ENCODE measurements at places on chromosomes 2 and 18. TPM values are rescaled to one million over a fixed set of nuclear protein-coding genes. Genes with fewer than 3 reads are reported as not detected.

DNA sequence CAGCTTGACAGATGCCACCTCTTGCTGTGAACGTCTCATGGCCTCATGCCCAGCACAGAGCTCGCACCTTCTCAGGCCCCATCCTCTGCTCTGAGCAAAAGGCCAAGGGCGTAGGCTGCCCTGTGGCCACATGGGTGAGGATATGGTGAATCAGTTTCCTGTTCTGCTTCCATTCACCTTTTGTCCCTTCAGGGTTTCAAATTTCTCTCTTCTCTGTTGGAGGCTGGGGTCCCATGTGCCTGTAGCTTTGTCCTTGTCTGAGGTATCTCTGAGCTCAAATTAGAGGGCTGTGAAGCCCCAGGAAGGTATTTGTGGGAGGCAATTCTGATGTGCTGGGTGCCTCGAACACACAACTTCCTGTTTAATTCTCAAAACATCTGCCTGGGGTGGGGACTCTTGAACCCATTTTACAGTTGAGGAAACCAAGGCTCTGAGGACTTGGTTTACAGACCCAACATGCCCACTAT, 29.0 kb downstream of the ZAP70 start:
- DNase-seq = peak; percentile 76

DNA sequence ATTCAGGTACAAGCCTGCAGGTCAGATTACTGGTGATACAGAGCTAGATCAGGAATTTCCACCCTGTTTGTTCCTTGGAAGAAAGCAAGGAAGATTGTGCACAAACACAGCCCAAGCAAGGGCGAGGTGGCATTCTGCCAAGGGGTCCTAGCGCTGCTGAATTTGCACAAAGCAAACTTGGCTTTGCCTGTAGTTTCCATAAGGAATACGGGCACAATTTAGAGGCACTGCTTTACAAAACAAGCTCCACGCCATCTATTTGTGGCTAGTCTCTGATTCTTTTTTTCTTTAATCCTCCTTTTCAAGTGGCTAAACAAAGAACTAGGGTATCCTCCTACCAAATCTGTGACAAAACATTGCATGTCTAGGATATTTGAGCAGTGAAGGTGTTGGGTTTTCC, 195.5 kb upstream of the ACVR2A start:
- DNase-seq = no peak

DNA sequence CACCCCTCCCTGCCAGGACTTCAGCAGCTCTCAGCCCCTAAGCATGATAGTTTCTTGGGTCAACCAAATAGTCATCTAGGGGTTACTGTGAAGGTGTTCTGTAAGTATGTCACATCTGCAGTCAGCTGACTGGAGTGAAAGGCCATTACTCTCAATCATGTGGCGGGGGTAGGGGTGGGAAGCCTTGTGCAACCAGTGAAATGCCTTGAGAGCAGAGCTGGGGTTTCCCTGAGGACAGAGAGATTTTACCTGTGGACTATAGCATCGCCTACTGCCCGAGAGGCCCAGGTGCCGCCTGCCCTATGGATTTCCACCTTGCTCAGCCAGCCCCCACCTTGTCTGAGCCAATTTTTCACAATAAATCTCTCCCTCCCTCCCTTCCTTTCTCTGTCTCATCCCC, 20.9 kb upstream of the KLF11 start:
- no peak for DNase-seq

- DNase-seq = no peak
Measured at GRCh38 chr2:108925735-108926134, 63.3 kb downstream of the EDAR start.

DNA sequence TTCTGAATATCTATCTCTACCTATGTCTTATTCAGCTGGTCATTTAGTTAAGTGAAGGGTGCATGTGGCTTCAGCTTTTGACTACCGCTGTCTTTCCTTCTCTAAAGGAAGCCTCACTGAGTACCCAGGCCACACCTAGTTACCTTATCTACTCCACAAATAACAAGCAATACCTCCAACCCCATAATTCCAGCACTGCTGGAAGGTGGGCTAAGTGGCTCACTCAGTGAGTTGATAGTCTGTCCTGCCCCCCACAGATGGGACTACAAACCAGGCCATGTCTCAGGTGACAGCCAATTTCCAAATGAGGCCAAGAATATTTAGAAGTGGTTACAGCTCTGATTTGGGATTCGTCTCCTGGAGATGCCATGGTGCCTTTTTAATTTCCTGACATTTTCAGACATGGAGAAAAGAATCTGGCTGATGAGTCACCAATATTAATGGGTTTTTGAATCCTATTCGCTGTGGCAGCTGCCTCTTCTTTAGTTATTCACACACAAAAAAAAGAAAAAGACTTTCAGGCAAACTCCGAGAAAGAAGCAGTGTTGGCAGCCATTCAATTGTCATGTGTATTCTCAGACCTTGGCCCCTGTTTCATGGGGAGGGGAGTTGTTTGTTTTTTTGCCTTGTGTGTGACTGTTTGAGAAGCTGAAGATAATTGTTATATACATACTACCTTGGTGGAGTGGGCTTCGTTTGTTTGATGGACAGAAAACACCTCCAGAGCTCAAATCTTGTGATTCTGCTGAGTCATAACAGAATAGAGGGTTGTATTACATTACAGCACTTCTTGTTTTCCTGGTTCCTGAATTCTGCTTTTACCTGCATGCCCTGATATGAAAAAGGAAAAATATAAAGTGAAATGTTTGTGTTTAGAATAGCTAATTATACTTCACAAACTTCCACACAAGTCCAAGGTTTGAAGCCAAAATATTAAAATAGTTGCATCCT, 64.2 kb downstream of the SCG2 start:
- no peak for DNase-seq

ZAP70 gene
- total RNA-seq = 286 TPM

ACVR2A gene
- total RNA-seq = 1.6 TPM

DHRS9 gene
- total RNA-seq = not detected

GKN1 gene
- total RNA-seq = not detected

GRCh38 chr2:174052584-174052976, 87.4 kb upstream of the SP3 start:
- DNase-seq = no peak

GRCh38 chr18:48719974-48720654, 181.3 kb downstream of the CTIF start:
- no peak for DNase-seq

- no peak for DNase-seq
Measured at GRCh38 chr2:212970132-212970531, 181.3 kb downstream of the IKZF2 start.

- DNase-seq = no peak
Measured at GRCh38 chr2:242030226-242030575, 160.7 kb downstream of the RTP5 start.

NTSR2 gene
- not detected for total RNA-seq

DNA sequence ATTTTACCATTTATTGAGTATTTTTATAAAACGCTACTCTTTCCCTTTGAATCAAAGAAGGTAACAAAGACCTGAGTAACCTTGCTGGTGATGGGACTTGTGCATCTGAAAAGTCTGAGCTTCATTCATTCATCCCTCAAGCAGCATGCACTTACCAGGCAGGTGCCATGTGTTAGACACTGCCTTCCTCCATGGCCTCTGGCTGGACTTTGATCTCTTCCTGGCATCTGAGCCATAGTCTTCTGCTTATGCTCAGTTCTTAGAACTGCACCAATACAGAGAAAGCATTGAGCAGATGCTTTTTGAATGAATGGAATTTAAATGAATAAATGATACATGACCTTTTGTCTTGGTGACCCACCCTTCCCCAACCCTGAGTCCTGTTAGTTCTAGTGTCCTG, 251.4 kb upstream of the COPS8 start:
- DNase-seq = no peak

TMEM37 gene
- total RNA-seq = not detected

RASGRP3 gene
- 15.2 TPM for total RNA-seq

MDH1B gene
- total RNA-seq = 0.23 TPM

RFTN2 gene
- not detected for total RNA-seq

KATNAL2 gene
- total RNA-seq = 0.45 TPM

- no peak for DNase-seq
Measured at GRCh38 chr2:182706751-182707150, 9.3 kb upstream of the DNAJC10 start.

DNA sequence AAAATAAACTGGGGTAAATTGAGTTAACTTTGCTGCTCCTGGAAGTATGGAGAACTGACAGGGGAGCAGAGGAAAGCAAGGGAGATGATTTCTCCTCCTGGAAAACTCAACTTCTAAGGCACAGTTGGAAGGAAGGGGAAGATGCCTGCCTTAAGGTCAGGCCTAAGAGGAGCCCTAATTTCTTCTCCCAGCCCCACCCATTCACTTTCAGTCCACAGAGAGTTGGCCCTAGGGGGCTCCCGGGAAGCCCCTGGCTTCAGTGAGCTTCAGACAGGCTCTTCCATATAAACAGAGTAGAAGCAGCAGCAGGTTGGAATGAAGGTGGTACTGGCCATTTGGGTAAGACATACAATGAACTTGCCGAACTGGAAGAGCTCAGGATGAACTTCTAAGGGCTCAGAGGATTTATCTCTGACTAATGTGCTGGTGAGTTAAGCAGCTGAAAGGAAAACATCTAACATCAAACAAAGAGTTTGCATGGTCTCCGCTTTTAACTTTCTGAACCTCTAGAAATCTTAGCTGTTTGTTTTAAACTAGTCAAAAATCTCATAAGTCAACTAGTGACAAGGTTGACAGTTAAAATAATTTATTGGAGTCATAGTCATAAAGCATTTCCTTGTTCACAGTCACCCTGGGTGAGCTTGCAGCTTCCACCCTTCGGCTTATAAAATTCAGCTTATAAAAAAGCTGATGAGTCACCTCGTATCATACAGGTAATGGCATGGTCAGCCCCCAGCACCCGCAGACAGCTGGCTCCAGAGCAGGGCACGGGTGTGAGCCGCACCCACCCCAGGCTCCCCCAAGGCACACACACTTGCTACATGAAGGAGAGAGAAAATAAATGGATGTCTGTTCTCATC, 9.8 kb downstream of the MALL start:
- no peak for DNase-seq

DNA sequence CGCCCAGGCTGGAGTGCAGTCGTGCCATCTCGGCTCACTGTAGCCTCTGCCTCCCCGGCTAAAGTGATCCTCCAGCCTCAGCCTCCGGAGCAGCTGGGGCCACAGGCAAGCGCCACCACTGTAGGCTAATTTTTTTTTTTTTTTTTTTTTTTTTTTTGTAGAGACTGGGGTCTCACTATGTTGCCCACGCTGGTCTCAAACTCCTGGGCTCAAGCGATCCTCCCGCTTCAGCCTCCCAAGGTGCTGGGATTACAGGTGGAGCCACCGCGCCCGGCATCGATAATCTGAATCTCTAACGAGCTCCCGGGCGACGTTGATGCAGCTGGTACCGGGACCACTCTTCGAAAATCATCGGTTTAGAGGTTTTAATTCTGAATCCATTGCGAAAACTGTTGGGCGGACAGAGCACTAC, 520 bp upstream of the CYP20A1 start:
- DNase-seq = no peak

- DNase-seq = no peak
Measured at GRCh38 chr2:66437109-66437690, 2.3 kb downstream of the MEIS1 start.

HNMT gene
- not detected for total RNA-seq

DNA sequence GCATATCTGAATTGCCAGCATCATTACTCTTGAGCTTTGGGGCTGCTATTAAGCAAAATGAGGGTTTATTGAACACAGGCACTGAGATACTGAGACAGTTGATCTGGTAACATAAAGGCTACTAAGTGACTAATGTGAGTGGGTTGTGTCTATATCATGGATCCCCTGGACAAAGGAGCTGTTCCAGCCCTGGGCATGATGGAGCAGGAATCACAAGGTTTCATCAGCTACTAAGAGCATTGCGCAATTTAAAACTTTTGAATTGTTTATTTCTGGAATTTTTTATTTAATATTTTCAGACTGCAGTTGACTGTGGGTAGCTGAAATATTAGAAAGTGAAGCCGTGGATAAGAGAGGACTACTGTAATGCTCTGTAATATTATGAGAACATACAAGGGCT, 73.5 kb downstream of the MGAT5 start:
- no peak for DNase-seq

DNA sequence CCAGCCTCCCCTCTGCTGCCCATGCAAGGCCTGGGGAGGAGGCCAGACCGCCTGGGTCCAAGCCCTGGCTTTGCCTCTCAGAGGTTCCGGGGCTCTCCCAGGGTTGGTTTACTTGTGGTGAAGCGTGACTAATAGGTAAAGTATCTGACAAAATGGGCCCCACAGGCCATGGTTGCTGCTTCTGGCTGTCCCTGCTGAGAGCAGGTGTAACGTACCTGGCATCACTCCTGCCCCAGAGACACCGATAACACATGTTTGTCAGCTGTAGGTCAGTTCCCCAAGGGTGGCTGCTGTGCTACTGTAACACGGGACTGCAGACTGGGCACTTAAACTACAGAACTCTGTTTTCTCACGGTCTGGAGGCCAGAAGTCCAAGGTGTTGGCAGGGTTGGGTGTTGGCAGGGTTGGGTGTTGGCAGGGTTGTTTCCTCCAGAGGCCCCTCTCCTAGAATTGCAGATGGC, 34.1 kb downstream of the ODC1 start:
- DNase-seq = no peak

GRCh38 chr2:128552141-128552805, 233.6 kb upstream of the HS6ST1 start:
- DNase-seq = peak; percentile 26

CFAP53 gene
- 0.50 TPM for total RNA-seq

GRCh38 chr2:44326548-44327264, 34.6 kb downstream of the PREPL start:
- DNase-seq = no peak

SULT1C4 gene
- total RNA-seq = not detected

DNA sequence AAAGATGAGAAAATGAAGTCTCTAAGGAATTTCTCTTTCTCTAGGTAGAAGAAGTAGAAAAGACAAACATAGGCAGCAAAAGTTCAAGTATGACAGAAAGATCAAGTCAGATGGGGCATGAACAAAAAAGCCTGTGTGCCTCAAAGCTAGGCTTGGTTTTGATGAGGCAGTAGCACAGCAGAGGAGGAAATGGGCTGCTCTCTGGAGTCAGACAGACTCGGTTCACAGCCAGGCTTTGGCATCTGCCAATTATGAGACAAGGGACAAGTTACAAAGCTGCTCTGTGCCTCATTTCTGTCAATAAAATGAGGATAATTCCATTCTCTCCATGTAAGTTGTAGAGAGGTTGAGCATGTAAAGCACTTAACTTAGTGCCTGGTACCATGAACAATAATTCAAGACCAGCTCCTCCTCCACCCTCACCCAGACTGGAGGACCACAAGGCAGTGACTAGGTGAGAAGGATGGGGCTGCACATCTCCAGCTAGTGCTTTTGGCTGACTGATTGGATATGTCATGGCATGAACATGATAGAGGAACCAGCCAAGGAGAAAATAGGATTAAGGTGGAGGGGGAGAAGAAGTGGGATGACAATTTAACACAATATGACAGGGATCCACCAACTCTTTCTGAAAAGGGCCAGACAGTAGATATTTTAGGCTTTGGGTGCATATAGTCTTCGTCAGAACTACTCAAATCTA, 84.6 kb downstream of the TMEM163 start:
- DNase-seq = no peak

GRCh38 chr2:23626701-23627230, 241.8 kb downstream of the KLHL29 start:
- DNase-seq = no peak

ALK gene
- total RNA-seq = not detected

TEX261 gene
- total RNA-seq = 39.2 TPM

GRCh38 chr2:7031547-7032245, 114.5 kb downstream of the RNF144A start:
- DNase-seq = no peak

IL36RN gene
- not detected for total RNA-seq
